ENCODE measurements at places on chromosomes 4 and X.

- no peak for DNase-seq
These were observed 29.9 kb upstream of the SOWAHD start for GRCh38 chrX:119728487-119728886.

DNA sequence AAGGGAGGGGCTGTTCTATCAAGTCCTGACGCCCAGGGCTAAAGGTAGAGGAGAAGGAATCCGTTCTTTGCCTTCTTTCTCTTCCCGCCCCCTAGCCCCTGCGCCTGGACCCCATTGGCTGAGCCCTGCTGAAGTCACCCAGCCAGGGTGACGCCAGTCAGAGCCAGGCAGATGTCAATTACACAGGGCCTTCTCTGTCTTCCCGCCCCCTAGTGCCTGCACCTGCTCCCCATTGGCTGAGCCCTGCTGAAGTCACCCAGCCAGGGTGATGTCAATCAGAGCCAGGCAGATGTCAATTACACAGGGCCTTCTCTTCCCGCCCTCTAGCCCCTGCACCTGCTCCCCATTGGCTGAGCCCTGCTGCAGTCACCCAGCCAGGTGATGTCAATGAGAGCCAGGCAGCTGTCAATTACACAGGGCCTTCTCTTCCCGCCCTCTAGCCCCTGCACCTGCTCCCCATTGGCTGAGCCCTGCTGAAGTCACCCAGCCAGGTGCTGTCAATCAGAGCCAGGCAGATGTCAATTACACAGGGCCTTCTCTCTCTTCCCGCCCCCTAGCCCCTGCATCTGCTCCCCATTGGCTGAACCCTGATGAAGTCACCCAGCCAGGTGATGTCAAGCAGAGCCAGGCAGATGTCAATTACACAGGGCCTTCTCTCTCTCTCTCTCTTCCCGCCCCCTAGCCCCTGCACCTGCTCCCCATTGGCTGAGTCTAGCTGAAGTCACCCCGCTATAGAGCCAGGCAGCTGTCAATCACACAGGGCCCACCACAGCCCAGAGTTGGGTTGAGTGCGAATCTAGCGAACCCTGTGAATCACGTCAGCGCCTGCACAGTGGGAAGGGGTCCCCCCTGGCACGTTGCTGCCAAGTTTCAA lies 46.4 kb downstream of the ASMT start:
- peak; percentile 41 for DNase-seq

- no peak for DNase-seq
These were observed 605.0 kb downstream of the GABRG1 start for GRCh38 chr4:45518832-45519231.

- no peak for DNase-seq
These were observed 279.8 kb downstream of the UNC5C start for GRCh38 chr4:95268819-95269565.

DNA sequence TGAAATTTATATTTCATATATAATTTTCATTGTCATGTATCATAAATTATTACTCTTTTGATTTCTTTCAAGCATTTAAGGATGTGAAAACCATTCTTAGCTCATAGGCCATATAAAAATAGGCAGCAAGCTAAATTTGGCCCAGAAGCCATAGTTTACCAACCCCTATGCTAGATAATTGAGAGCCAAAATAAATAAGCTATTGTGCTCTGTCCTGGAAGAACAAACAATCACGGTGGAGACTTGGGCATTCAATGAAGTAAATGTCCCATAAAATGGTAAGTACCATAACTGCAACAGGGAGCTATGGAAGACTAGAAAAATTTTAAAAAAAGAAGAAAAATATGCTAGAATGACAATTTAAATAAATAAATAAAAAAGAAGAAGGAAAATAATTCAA lies 60.9 kb upstream of the PACRGL start:
- DNase-seq: no peak

DNA sequence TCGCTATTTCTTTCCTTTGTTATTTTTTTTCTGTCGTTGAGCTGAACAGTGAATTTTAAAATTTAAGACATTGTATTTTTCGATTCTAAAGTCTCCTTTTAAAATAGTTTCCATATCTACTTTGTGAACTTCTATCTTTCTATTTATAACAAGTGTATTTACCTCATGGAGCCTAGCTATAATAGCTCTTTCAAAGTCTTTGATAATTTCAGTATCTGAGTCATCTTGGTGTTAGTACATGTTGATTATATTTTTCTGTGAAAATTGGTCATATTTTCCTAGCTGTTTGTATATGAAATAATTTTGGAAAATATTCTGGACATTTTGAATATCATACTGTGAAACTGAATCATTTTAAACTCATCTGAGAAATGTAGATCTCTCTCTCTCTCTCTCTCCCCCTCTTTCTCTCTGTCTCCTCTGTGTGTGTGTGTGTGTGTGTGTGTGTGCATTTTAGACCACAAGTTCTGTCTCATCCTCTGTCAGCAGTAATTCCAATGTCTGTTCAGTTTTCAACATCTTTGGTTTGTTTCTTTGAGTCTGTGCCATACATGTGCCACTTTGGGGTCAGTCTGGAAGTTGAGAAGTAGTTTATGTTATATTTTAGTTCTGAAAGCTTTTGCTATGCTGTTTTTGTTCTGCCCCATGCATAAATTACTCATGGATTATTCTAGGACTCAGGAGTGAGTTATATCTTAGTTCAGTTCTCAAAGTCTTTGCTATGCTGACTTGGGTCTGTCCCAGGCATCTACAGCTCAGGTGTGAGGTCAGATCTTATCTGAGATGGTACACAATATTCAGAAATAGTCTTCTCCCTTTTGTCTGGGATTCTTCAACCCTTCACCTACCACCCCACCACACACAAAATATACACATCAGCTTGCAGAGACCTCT lies 366.4 kb upstream of the CASK start:
- no peak for DNase-seq

GRCh38 chr4:75254745-75255144 lies 259.5 kb downstream of the RCHY1 start:
- DNase-seq: no peak

DNA sequence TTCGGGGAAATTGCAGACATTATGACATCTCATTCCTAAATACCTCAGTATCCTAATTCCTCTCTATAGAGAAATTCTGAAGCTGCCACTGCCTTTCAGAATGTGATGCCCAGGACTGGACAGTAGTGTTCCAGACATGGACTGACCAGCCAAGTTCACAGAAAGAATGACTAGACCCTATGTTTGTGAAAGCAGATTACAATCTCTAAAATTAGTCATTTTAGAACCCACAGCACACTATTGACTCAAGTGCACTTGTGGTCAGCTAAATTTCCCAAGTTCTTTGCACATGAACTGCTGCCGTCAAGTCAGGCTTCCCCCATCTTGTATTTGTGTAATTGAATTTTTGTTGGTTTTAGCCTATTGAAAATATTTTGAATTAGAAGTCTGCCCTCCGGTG lies 81.0 kb upstream of the ESX1 start:
- no peak for DNase-seq

DNA sequence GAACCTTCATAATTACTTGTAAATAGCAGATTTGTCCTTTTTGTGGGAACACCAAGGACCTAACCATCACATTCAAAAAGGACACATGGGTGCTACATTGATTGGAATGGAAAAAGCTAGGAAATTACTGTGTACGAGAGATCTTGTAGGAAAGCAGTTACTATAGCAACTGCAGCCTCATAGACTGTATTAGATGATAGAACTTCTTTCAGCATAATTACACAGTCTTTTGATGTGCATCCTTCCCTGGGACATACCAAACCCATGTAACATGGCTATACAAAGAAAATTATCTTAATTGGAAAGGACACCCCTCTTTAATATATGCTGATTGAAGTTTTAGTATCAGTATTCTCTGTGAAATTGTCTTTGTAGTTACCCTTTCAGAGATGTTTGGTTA lies 130.7 kb upstream of the CTSO start:
- no peak for DNase-seq

DNA sequence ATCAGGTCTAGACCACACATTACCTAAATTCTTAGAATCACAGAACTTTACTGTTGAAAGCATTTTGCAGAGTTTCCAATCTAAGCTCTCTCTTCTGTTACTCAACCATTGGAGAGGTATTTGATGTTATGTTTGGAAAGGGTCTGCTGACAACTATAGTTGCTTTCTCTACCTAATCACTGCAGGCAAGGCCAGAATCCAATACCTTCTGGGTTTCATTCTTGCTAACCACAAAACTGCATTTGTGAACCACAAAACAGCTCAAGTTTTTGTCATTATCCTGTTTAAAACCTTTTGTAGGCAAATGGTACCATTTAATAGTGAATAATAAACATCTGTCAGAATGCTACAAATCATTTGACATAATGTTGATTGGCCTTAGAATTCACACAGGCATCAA lies 380.1 kb downstream of the GASK1B start:
- no peak for DNase-seq

- no peak for DNase-seq
These were observed 94.5 kb upstream of the STIM2 start for GRCh38 chr4:26766141-26766540.

GRCh38 chr4:79199743-79200142 lies 126.1 kb downstream of the NAA11 start:
- DNase-seq: no peak

- DNase-seq: no peak
These were observed 71.2 kb downstream of the WDFY3 start for GRCh38 chr4:84895283-84895682.

DNA sequence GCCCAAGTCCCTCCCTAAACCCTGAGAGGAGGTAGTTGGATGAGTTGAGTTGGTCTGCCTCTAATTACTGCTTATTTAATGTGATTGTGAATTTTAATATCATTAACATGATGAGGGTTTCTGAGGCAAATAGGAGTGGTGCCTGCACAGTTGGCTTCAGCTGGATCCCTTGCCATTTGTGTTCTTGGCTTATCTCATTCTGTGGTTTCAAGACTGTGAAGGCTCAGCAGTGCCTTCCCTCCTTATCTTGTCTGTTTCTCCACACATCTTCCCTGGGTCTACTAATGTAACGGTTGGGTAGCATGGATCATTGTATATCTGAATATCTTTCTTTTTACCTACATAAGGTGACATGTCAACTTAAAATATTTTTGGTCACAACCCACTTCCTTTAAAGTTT lies 1.6 kb upstream of the SLC10A4 start:
- no peak for DNase-seq

DNA sequence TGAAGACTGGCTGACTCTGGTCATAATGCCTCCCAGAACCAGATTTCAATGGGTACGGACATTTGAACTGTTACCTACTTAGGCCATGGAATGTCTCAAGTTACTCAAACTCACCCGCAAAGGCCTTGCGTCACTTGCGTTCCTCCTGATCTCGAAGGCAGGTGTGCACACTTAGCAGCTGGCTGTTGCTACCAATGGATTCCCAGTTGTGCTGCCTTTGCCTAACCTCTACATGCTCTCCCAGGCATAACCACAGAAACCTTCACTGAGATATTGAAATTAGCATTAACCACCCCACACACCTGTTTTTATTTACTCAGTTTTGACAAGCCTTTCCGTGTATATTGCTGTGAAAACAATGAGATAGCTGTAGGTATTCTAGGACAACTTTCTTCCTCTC lies 2.8 kb downstream of the ERVMER34-1 start:
- no peak for DNase-seq
